Colonic mucosa (tissue), 4 donors: ENCODE measurements at places on chromosomes 3 and 15.
A peak's percentile ranks its signal among the peaks of the same experiment; 100 is the strongest.

DNA sequence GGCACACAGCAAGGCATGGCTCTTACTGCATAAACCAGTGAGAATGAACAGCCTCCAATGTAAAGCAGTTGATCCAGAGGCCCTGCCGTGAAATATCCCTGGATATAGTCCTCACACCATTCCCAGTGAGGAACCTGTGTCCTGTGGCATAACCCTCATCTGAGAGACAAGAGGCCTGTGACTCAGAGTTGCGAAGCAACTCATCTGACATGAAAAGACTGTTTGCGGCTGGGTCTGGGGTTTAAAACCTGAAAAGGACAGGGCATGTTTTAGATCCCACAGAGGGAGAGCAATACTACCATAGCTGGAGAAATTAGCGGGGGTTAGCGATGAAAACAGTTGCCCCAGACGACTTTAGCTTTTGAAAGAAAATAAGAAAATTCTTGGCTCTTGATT, 165.3 kb upstream of the BHLHE40 start:
- H3K27ac ChIP-seq: no peak overlapping the region
- H3K4me1 ChIP-seq: no peaks in the 10 kb centered on the region
- DNase-seq: no peak
- H3K27me3 ChIP-seq: no peaks in the 10 kb centered on the region
- H3K4me3 ChIP-seq: no peak overlapping the region

GRCh38 chr3:23162934-23163333, 40.2 kb upstream of the UBE2E2 start:
- H3K36me3 ChIP-seq: no peaks in the 10 kb centered on the region
- no peak overlapping the region for H3K4me3 ChIP-seq
- DNase-seq: no peak
- no peak overlapping the region for H3K27ac ChIP-seq

DNA sequence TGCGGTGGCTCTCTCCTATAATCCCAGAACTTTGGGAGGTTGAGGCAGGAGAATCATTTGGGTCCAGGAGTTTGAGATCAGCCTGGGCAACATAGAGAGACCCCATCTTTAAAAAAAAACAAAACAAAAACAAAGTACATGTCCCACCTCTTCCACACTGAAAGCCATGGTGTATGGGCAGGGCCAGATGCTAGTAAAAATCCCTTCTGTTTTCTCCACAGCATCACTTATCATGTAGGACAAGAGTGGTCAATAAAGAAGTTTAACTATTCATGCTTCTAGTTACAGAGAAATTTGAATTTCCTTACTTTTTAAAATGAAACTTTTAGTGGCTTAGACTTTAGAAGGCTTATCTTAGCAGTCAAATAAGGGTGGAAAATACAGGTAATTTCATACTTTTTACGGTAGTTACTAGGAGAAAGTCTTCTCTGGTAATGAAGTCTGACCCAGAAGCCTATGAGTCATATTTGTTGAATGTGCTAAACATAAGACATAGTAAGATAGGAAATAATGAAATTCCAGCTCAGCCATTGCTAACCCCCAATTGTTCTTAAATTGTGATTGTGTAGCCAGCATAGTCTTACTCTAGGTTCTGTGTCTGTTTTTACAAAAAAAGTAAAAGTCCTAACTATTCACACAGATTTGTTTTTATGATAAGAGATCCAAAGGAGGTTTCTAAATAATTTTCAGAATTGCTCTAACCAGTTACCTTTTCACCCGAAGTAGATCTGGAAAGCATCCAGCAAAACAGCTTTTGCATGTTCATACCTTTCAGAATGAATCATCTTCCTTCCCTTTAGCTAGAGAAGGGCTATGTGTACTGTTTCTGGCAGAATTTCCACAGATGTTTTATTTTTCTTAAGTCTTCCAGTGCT, 16.4 kb upstream of the ZNF609 start:
- H3K27me3 ChIP-seq: no peaks in the 10 kb centered on the region
- no peaks in the 10 kb centered on the region for H3K36me3 ChIP-seq
- H3K27ac ChIP-seq: no peak overlapping the region
- no peak for DNase-seq
- H3K4me3 ChIP-seq: no peak overlapping the region
- H3K4me1 ChIP-seq: no peaks in the 10 kb centered on the region

GRCh38 chr3:100325827-100326226, 8.7 kb upstream of the NIT2 start:
- no peak for DNase-seq
- no peak overlapping the region for H3K27ac ChIP-seq
- no peaks in the 10 kb centered on the region for H3K4me1 ChIP-seq
- no peak overlapping the region for H3K4me3 ChIP-seq
- H3K27me3 ChIP-seq: no peaks in the 10 kb centered on the region

DNA sequence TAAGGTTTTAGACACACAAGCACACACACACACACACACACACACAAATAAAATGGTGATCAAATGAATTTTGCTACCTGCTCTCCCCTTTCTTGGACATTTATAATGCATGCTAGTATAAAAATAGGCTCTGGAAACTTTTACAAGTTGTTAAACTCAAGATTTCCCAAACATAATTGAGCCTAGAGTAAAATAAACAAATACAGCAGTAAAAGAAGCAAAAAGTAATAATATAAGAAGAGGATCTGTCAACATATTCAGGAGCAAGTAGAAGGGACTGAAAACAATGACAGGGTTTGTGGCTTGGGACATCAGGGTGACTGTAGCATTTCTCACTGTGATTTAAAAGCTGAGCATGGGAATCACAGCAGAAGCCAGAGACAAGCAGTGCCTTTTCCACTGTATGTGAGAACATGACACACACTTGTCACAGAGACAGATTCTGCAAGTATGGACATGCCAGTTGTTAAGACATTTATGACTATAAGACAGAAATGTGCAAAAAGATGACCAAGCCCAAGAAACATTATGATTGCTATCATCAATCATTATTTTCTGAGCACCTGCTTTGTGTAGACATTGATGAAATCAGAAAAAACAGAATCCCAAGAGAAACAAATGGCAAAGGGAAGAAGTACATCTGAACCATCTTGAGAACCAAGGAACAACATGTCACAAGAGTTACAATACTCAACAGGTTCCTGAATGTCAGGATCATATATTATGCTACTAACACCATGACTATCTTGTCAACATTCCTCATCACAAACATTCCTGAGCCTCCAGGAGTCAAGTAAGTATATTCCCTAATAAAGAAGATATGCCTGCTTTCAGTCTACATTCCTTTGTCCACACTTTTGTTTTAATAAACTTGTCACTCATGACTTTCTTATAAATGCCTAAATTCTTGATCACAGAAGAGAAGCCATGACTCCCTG, 7.1 kb downstream of the THRB start:
- no peak overlapping the region for H3K27ac ChIP-seq
- H3K4me1 ChIP-seq: no peaks in the 10 kb centered on the region
- no peaks in the 10 kb centered on the region for H3K36me3 ChIP-seq
- no peak overlapping the region for H3K4me3 ChIP-seq
- DNase-seq: no peak
- no peaks in the 10 kb centered on the region for H3K27me3 ChIP-seq

DNA sequence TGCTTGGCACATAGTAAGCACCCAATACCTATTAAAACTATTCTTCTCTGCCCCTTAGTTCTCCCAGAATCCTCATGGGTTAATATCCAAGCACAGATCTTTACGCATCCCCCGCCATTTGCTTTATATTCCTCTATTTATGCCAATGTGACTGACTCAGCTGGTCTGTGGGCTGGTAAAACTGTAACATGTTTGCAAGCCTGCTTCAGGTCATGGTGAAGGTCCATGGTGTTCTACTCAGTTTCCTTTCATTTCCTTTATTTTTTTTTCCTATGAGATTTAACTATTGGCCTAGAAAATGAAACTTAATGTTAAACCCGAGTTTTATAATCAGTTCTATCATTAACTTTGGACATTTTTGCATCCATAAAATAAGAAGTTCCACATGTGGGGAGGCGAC, 47.0 kb downstream of the FRMD4B start:
- no peak overlapping the region for H3K4me3 ChIP-seq
- no peaks in the 10 kb centered on the region for H3K36me3 ChIP-seq
- H3K27ac ChIP-seq: no peak overlapping the region
- no peaks in the 10 kb centered on the region for H3K4me1 ChIP-seq

DNA sequence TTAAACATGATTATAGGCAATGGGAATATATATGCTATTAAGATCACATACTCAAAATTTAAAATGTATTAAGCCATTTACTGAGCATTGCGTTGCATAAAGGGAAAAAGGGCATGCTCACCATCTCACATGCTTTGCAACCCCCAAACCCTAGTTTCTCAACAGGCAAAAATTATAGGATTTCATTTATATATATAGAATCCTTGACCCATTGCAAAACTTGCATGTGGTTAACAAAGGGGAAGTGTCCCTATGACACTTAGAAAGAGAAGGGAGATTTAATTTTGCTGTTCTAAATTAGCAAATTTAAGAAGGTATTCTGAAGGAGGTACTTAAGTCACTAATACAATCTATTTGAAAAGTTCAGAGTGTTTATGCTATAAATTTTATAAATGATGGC, 837.8 kb downstream of the DIPK2A start:
- no peak overlapping the region for H3K4me3 ChIP-seq
- no peak overlapping the region for H3K27ac ChIP-seq
- no peaks in the 10 kb centered on the region for H3K36me3 ChIP-seq

DNA sequence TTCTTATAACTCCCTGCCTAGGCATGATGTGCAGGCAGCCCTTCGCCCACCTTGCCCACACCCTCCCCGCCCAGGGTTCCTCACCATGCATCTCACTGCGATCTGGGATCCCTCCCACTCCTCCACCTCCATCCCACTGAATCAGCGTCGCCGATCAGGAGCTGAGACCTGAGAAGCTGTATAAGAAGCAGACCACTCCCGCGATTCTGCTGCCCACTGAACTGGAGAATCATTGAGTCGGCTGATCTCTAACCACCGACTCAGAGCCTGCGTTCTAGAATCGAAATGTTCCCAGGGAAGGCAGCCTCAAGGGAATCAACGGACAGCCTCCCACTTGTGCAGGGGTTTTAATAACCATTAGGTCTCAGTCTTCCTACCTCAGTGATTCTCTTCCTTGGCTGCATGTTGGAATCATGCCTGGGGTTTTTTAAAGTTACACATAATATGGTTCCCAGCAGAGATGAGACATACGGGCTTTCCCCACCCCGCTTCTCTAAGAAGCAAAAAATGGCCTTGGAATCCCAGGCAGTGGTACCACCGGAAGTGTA, 60.2 kb downstream of the TMEM44 start:
- H3K4me3 ChIP-seq: no peak overlapping the region
- H3K27ac ChIP-seq: no peak overlapping the region
- H3K27me3 ChIP-seq: no peaks in the 10 kb centered on the region
- DNase-seq: no peak
- H3K36me3 ChIP-seq: no peaks in the 10 kb centered on the region

- H3K27me3 ChIP-seq: no peaks in the 10 kb centered on the region
- H3K4me3 ChIP-seq: no peak overlapping the region
- no peaks in the 10 kb centered on the region for H3K4me1 ChIP-seq
- no peaks in the 10 kb centered on the region for H3K36me3 ChIP-seq
Measured at GRCh38 chr15:67907184-67907723, 67.4 kb upstream of the RNU6-1 start.

GRCh38 chr3:63352008-63352279, 73.8 kb downstream of the SYNPR start:
- peak; percentile 80 for DNase-seq
- H3K27me3 ChIP-seq: no peaks in the 10 kb centered on the region
- no peaks in the 10 kb centered on the region for H3K36me3 ChIP-seq
- no peak overlapping the region for H3K4me3 ChIP-seq
- H3K27ac ChIP-seq: peak overlapping the region; percentile 49

DNA sequence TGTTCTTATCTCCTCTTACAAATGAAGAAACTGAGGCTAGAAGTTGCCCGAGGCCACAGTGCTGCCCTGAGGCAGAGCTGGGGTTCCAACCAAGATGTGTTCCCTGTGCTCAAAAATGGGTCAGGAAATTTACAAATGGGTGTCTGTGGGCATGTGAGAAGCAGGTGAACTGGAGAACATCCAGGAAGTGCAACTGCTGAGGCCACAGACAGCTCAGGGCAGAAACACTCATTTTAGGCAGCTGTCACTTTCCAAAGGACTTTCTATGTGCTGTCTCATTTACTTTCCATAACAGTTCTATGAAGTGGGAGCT, 47.2 kb upstream of the ATP2B2 start:
- no peak for DNase-seq
- H3K27me3 ChIP-seq: no peaks in the 10 kb centered on the region
- H3K4me3 ChIP-seq: no peak overlapping the region
- no peaks in the 10 kb centered on the region for H3K4me1 ChIP-seq
- no peaks in the 10 kb centered on the region for H3K36me3 ChIP-seq
- no peak overlapping the region for H3K27ac ChIP-seq

DNA sequence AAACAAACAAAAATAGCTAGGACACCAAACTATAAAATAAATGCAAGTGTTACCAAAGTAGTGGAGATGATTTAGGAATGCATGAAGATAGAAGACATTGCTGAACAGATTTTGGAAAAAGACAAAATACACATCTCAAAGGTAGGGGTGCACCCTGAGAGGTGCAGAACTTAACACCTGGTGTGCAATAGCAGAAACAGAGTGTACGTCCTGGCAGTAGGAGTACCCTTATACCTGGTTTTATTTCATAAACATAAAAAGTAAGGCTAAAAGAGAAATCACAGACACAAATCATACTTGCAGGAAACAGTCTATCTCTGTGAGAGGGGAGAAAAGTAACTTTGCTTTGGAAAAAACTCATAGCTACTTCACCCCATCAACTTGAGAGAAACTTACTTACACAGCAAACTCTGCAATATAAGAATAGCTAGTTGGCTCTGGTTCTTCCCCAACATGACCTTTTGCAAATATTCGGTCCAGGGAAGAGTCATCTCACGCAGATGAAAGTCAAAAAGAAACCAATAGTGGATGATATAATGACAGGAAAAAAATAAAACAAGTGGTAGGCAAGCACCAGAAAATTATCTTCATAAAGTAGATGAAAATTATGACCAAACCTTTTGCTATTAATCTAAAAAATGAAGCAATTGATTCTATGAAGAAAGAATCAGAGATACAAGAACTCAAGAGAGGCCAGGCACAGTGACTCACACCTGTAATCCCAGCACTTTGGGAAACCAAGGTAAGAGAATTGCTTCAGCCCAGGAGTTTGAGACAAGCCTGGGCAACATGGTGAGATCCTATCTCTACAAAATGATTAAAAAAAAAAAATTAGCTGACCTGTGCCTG, 108.9 kb upstream of the BNIP2 start:
- no peaks in the 10 kb centered on the region for H3K36me3 ChIP-seq
- H3K27me3 ChIP-seq: no peaks in the 10 kb centered on the region
- no peak overlapping the region for H3K4me3 ChIP-seq
- no peak for DNase-seq

GRCh38 chr3:17759901-17760300, 17.5 kb upstream of the TBC1D5 start:
- no peak overlapping the region for H3K4me3 ChIP-seq
- H3K27me3 ChIP-seq: no peaks in the 10 kb centered on the region
- no peak for DNase-seq
- H3K27ac ChIP-seq: no peak overlapping the region
- H3K36me3 ChIP-seq: no peaks in the 10 kb centered on the region
- H3K4me1 ChIP-seq: no peaks in the 10 kb centered on the region

DNA sequence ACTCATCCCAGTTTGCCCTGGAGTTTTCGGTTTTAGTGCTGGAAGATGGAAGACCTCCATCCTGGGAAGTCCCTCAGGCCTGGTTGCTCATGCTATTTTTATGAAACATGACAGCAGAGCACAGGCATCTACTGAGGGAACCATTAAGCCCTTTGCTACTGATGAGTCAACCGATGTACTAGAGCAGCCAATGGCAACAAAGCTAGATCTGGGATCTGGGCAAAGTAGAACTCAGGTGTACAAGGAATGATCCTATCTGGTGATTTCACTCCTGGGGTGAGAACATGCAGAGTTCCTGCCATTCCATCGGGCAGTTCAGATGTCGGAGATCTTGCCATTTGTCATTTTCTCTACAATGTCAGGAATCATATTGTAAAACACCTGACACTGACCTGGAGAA, 166.2 kb upstream of the NSMCE3 start:
- no peak for DNase-seq
- H3K4me3 ChIP-seq: no peak overlapping the region
- no peaks in the 10 kb centered on the region for H3K36me3 ChIP-seq
- no peaks in the 10 kb centered on the region for H3K27me3 ChIP-seq
- H3K27ac ChIP-seq: no peak overlapping the region
